ENCODE measurements at places on chromosomes 6 and 20. TPM values are rescaled to one million over a fixed set of nuclear protein-coding genes. Genes with fewer than 3 reads are reported as not detected.

DNA sequence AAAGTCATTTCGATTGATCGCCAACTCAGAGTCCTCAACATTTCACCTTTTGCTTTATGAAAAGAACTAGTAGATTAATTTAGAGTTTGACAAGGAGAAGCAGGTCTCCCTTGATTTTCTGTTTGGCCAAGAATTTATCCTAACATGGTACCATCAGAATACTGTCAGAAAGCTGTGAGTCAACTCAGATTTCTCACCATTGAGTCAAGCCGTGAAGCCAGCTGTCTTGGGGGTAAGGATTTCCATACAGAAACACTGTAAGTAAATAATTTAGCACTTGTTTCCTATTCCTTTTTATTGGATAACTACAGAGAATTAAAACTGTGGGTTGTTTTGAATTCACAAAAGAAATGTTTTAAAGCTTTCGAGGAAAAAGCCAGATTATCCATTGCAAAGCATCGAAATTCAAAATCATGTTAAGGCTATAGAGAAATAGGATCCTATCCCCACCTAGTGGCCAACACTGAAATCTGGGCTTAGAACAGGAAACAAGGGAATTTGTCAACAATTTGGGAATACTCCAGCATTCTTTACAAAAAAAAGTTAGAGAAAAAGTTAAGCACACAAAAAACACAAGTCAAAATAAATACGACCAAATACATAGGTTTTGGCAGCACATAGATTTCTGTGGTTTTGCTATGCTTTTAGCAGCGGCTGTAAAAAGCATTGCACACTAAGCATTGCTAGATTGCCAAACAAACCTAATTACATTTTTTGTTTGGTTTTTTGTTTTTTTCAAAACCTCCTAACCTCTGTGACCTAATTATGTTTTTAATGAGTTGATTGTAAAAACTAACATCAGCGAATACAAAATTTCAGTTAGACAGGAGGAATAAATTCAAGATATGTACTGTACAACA, 44.2 kb downstream of the COL11A2 start:
- DNase-seq = no peak

DNA sequence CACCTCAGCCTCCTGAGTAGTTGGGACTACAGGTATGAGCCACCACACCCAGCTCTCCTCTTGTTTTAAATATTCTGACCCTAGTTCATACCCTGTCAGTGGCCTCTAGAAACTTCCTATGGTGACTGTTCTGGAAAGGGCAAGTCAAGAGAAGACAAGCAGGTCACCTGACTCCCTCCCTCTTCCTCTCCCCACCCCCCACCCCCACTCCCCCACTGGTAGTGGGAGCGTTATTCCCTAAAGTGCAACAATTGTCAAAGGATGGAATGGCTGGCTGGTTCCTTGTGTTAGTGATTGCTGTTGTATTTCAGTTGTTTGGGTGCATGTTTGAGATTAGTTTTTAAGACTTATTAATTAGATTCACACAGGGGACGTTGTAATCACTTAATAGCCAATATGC, 136.1 kb downstream of the CARMIL1 start:
- DNase-seq = no peak

DNA sequence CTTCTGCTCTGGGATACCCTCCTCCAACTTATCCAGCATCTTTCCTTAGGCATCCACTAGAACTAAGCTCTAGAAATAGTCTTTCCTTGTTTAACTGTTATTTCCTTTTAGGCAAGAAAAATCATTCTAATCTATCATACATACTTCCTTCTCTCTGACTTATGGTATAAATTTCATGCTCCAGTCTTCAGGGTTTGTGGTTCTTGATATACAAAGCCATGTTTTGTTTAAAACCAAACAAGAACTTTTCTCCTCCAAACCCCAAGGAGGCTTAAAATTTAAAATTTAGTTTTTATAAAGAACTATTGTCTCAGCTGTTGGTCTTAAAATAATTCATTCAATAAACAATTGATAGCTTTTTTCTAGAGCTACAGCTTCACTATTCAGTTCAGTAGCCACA, 77.2 kb downstream of the CD164 start:
- no peak for DNase-seq

- DNase-seq = no peak
These were observed 27.3 kb upstream of the GRM4 start for GRCh38 chr6:34172961-34173775.

DNA sequence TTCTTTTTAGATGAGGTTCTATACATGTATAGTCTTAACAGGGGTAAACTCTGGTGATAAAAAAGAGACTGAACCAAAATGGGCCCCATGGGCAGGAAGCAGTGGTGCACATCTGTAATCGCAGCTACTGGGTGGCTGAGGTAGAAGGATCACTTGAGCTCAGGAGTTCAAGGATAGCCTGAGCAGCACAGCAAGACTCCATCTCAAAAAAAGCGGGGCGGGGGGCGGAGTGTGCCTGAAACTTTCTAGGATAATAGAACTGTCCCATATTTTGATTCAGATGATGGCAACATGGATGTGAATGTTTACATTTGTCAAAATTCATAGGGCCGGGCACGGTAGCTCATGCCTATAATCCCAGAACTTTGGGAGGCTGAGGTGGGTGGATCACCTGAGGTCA, 48.8 kb upstream of the TAF8 start:
- DNase-seq = no peak

GRCh38 chr6:124792386-124792785, 169.9 kb upstream of the RNF217 start:
- DNase-seq = no peak

DNA sequence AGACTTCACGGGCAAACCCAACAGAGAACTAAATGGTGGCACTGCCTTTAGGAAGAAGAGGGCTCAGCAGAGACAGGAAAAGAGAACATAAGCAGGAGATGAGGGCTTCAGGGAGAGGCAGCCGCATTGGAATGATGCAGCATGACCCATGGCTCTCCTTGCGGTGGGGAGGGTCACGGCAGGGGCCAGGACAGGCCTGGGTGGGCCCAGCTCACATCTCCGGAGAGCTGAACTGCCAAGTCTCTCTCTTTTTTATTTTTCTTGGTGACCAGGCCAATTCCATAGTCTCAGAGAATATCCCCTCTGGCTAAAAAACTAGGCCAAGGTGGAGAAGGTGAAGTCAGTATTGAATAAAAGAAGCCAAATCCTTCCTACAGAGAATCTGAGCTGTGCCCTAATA, 77.5 kb upstream of the TRAF3IP2 start:
- no peak for DNase-seq

MYL9 gene
- 246 TPM for total RNA-seq

COX7A2 gene
- 286 TPM for total RNA-seq

CFAP61 gene
- total RNA-seq = 1.5 TPM

FNDC11 gene
- total RNA-seq = not detected

BAK1 gene
- 19.2 TPM for total RNA-seq

MDFI gene
- 37.3 TPM for total RNA-seq
